ENCODE measurements at places on chromosomes 2 and 18.

DNA sequence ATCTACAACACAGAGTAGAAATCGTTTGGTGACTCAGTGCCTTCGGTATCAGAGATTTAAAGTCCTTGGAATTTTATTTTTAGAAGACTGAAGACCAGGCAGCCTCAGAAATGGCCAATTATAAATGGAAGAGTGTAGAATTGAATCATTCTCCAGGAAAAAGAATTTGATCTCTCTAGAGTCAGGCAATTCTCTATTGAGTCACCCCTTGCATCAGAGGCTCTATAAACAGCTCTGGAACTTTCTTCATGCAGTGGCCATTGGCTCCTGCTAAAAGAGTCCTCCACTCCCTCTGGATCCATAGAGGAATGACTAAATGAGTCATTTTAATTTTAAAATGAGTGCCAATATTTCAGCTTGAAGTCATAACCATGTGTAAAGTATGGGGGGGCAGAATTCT lies 816.2 kb downstream of the TDRD15 start:
- no peak for DNase-seq

DNA sequence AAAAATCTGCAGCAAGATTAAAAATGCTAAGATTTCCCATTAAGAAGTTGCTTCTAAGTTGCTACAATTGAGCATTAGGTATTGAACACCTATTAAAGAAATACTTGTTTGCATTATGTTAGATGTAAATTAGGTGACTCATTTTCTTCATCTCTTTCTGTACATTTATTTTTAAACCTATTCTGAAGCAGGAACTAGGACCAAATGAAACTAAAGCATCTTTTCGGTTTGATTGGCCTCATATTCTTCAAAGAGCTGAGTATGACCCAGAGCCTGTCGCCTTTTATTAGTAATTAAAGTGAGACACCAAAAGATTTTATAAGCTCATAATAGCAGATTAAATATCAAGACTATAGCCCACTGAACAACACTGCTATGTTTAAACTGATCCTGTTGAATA lies 83.4 kb upstream of the ZEB2 start:
- DNase-seq: no peak

DNA sequence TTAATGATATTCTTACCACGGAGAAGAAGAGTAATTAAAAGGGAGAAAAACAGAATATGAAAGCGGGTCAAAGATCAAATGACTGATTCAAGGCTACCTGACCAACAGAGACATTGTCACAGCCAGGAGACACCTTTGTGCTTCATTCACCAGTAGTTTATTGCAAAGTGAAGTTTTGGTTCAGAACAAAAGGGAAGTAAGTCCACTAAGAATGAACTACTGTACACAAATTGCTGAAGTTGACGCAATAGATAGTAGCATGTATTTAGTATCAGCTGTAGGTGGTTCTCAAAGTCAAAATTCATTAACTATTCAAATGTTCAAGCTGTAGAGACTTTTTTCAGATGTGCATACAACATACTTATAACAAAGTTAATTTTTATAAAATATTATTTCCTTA lies 64.7 kb upstream of the COX7A2L start:
- no peak for DNase-seq

DNA sequence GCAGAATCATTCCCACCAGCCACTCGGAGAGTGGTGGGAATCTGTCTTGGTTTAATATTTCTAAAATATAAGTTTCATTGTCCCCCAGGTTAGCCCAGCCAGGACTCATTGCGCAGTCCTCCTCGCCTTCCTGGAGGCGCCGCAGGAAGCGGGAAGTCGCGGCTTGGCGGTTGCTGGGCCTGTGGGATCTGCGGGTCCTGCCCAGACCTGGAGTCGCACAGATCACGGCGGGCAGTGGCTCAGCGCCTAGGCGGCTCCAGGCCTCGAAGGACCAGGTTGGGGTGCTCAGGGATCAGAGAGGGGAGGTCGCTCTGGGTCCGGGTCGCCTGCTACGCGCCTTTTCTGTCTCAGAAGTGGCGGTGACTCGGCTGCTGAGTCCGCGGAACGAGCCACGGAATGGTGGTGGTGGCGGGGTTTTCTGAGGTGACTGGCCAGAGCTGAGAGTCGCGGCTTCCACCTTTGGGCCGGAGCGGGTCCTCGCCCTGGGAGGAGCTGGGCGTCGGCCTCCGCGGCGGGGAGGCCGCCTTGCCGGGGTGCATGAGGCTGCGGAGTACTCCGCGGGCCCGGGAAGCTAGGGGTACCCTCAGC lies 2.6 kb downstream of the HOXD3 start:
- no peak for DNase-seq

- DNase-seq: no peak
These were observed 66.2 kb upstream of the SALL3 start for GRCh38 chr18:78913395-78913794.

DNA sequence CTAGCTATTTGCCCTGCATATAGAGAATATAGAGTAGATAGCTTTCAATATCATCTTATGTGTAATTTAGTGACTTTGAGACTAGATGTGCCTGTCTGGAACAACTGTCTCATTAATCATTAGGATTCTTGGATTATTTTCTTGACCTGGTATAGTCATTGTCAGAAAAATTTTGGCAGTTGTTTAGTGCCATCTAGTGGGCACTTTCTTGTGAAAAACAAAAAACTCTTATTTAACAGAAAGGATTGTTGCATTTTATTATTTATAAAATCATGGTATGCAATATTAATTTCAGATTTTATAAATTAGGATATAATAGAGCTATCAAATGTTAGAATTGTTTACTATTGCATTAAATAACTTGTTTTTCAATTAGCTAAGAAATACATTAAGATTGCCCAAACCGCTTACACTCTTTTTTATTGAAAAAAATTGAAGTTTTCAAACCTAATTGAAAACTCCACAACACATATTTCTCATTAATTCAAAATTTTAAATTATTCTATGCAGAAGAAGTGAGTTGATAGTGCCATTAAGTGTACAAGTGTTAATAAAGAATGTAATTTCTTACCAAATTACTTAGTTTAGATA lies 80.3 kb downstream of the DYNAP start:
- peak; percentile 45 for DNase-seq

- DNase-seq: no peak
These were observed 314.1 kb upstream of the THUMPD2 start for GRCh38 chr2:40093021-40093675.

DNA sequence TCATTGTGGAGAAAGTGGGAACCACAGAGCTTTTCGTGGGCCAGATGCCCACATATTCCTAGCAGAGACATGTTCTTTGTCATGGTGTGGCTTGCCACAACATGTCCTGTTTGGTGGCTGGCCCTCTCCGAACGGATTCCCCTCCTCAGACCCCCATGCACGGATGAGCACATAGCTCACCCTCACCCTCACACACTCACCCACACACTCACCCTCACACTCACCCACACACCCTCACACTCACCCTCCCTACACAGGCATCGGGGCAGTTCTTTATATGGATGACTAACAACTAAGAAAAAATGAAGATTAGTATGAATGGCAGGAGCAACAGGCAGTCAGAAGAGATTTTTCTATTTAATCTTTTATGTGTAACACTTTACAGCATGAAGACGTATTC lies 149.9 kb downstream of the ZNF236 start:
- DNase-seq: no peak

GRCh38 chr2:217413193-217413592 lies 553.3 kb upstream of the TNP1 start:
- no peak for DNase-seq

DNA sequence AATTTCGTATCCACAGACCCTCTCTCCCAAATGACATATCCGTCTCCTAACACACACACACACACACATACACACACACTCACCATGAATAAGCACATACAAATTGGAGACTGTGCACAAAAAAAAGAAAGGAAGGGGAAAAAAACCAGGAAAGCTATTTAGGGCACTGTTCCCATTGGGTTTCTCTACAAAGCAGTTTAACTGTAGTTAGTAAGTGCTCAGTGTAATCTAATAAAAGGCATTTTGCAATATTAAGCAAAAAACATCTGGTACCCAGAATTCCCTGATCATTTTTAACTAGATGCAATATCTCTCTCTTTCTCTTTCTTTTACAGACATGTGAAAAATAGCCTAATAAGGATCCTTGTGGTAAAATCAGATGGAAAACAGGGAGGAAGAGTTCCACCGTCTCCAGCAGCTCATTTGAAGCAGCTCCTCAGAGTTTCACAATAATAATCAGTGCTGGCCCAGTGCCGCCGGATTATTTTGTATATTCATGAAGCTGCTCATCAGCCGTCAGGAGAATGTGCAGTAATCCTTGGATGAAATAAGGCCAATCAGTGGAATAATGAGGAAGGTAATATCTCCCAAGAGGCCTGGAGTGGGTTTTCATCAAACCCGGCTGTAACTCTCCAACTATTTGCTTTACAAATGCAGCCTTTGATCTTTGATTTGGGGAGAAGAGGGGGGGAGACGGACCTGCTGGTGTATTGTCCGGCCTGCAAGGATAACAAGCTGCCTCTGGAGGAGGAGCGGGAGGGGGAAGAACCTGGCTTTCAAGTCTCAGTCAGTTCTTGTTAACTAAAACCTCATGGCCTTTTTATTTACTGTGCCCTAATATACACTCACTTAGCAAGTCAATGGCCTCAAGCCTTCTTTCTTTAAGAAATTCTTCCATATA lies 227.6 kb upstream of the SMIM21 start:
- DNase-seq: no peak

- no peak for DNase-seq
These were observed 536.0 kb downstream of the TMX3 start for GRCh38 chr18:68178921-68179320.

- DNase-seq: peak; percentile 63
These were observed 48.7 kb upstream of the NBEAL1 start for GRCh38 chr2:202965810-202966460.

GRCh38 chr2:225326969-225327368 lies 72.5 kb upstream of the NYAP2 start:
- DNase-seq: no peak

All from RKO (cell line).